Heart left ventricle (tissue), 16 donors: ENCODE measurements at places on chromosomes 1 and 21. TPM values are rescaled to one million over a fixed set of nuclear protein-coding genes. Genes with fewer than 3 reads are reported as not detected.

Gene LZIC
- 31.8 TPM for total RNA-seq

Gene GJB3
- total RNA-seq = not detected

Gene SLC30A10
- total RNA-seq = 0.16 TPM

Gene MYOG
- total RNA-seq = not detected

Gene ERICH3
- not detected for total RNA-seq

Gene TEDDM1
- not detected for total RNA-seq

Gene MARK1
- total RNA-seq = 12.5 TPM

Gene DCAF8
- 128 TPM for total RNA-seq

DNA sequence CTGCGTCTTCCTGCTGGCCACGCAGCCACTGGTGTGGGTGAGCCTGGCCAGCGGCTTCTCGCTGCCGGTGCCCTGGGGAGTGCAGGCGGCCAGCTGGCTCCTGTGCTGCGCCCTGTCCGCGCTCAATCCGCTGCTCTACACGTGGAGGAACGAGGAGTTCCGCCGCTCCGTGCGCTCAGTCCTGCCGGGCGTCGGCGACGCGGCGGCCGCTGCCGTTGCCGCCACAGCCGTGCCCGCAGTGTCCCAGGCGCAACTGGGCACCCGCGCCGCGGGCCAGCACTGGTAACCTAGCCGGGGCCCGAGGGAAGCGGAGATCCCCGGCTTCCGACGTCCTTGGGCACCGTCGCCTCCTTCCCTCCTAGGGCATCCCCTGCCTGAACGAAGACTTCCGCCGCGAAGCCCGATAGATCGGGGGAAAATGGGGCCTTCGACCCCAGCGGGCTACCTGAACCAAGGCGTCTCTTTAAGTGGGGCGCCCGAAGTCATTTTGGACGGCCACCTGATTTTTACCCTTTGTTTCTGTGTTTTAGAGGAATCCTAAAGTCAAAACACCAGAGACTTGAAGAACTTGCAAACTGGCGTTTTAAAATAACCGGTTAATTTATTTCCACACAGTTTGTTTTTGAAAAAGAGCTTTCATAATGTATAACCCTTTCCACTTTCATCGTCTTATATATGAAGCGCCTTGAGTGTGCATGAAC lies 2.0 kb downstream of the GPR88 start:
- DNase-seq = peak; percentile 46

DNA sequence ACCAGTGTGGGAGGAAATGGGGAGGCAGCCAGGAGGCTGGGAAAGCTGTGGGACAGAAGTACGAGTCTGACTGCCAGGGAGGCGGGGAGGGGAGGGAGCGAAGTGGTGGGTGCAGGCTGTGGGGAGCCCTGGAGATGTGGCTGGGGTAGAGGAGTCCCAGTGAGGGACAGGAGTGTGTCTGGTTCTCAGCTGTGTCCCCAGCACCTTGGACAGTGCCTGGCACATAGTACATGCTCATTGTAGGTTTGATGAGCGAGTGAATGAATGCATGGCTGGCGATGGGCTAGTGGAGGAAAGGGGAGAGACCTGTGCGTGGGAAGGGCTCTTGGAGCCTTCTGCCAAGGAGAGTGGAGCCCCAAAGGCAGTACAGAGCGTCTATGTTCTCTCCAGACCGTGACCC lies 104.1 kb downstream of the SIK1 start:
- DNase-seq = no peak

DNA sequence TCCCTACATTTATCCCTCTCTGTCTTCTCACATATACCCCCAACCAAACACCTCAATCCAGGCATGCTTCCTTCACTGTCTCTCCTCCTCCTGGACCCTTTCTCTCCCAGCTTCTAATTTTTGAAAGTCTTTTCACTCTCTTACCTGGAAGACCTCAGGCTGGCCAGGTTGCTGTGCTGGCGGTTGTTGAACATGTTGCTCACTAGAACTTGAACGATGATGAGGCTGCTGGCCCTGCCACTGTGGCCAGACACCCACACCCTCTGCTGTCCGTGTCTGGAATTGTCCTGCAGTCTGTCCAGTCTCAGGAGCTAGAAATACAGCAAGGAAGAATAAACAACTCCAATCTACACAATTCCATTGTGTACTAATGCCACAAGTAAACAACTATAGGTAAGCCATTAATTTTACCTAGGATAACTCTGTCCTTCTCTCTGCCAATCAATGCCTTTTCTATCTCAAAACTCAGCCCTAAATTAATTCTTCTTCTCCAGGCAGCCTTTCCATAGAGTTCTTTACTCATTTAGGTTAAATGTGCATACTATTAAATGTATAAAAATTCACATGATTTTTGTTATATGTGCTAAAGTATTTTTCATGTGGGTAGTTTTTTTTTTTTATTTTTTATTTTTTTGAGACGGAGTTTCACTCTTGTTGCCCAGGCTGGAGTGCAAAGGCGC lies 5.1 kb upstream of the CTSK start:
- DNase-seq = peak; percentile 69

GRCh38 chr1:239112101-239112935 lies 274.1 kb upstream of the CHRM3 start:
- no peak for DNase-seq

DNA sequence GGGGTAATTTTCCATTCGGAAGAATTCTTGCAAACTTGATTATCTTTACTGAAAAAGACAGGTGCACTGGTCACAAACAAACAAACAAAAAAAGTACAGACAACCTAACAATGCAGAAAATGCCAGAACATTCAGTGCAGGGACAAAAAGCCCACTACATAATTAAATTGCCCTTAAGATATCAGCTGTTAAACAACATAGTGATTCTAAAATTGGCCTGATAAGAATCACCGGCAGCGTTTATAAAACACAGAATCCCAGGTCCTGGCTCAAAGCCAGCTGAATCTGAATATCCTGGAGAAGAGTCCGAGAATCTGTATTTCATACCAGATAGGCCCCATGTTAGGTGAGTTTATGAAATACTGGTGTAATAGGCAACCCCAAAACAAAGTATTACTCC lies 6.1 kb downstream of the PLPP3 start:
- DNase-seq = no peak

GRCh38 chr1:66605419-66605997 lies 71.6 kb downstream of the SGIP1 start:
- DNase-seq = no peak

- DNase-seq = no peak
Measured at GRCh38 chr1:48743480-48743879, 33.2 kb downstream of the BEND5 start.

DNA sequence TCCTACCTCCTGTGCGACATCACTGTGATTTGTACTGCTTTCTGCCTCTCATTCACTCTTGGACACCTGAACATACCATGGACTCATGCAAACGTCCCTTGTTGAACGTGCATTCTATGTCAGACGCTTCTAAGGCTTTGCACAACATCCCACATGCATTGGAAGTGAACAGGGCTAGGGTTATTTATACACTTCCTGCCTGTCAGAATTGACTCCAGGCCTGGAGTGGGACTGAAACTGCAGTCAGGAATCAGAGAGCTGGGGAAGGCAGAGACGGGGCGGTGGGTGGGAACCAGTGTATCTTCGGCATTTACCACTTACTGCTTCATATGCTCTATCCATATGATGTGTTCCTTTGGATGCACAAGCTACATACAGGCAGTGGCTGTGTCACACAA lies 81.4 kb upstream of the GALNT2 start:
- no peak for DNase-seq

DNA sequence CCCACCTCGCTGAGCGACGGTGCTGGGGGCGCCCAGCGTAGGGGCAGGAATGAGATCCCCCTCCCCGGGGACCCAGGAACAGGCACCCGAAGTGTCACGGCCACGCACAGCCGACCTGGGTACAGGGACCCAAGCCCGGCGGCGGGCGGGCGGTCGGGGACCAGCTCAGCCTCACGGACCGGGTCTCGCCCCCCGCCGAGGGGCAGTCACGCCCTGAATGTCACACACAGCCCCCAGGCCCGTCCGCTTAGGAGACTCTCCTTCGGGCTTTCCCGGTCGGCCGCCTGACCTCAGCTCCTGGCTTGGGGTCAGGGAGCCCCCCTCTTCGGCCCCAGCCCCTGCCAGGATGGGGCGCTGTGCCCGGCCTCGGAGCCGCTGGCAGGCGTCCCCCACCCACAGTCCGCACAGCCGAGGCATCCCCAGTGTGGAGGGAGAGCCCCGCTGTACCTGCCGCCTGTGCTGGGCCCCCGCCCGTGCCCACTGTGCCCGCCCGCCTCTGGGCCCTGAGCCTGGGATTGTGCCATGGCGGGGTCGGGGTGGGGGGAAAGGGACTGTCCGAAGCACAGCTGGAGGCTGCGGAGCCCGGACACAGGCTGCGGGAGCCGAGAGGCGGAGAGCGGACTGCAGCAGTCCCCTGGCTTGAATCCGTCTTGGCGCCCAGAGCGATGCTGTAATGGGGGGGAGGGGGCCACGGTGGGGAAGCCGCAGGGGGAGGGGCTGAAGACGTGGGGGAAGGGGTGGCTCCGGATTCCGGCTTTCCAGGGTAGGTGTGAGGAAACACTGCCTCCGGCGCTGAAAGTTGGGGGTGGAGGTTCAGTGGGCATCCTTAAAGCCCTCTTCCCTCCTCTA lies 627 bp upstream of the DLGAP3 start:
- no peak for DNase-seq
